Activated effector memory CD4-positive, alpha-beta T cell treated with Interleukin-2 at 50 U/mL for 16 hours (primary cell): ENCODE measurements at places on chromosomes 6 and 20.

DNA sequence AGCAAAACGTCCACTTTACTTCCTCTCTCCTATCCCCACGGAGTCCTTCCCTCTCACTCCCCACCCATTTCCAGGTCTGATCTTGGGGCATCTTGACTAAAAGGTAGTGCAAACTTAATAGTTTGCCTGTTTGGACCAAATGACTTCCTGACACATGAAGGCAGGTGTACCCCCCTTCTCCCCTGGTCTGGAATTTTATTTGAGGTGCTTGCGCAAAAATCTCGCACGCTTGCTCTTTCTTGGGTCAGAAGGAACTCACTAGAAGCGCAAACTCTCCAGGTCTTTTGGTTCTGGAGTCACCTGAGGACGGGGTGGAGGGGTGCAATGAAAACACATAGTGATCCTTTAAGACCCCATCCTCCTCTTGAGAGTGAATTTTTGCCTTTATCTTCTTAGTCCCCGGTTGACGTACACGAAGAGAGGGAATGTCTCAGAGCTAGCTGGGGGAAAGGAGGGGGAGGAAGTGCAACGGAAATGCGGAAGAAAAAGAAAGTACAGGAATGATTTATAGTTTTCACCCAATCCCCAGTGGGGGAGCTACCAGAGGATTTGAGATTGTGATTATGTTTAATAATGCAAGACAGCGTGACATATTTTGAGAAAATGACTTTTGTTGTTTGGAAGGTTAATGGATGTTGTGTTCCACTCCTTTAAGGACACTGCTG, 4.9 kb downstream of the ADGRB3 start:
- DNase-seq: no peak

GRCh38 chr6:32291543-32291942, 67.7 kb upstream of the NOTCH4 start:
- no peak for DNase-seq

- no peak for DNase-seq
Measured at GRCh38 chr6:100261486-100261885, 203.2 kb downstream of the SIM1 start.

- no peak for DNase-seq
Measured at GRCh38 chr20:22207280-22207679, 377.1 kb downstream of the FOXA2 start.
